ENCODE measurements at places on chromosomes 2 and 18. TPM values are rescaled to one million over a fixed set of nuclear protein-coding genes. Genes with fewer than 3 reads are reported as not detected.

DNA sequence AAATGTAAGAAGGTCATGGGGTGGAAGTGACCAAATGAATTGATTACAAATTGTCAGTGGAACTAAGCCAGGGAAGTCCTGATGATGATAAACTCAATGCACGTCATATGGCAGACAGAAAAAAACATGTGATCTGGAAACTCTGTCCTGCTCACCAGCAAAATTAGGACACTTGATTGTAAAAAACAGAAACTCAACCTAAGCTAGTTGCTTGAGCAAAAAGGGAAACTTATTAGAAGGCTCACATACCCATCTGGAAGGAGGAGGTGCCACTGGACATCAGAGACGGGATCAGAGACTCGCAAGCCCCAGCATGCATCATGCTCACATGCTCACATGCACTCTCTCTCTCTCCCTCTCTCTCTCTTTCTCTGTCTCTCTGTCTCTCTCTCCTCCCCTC lies 96.8 kb downstream of the SP3 start:
- DNase-seq = no peak

- no peak for DNase-seq
Observed at GRCh38 chr2:159803235-159803962, 5.4 kb upstream of the CD302 start.

GRCh38 chr18:49431165-49431962 lies 29.1 kb downstream of the DYM start:
- DNase-seq = no peak

DNA sequence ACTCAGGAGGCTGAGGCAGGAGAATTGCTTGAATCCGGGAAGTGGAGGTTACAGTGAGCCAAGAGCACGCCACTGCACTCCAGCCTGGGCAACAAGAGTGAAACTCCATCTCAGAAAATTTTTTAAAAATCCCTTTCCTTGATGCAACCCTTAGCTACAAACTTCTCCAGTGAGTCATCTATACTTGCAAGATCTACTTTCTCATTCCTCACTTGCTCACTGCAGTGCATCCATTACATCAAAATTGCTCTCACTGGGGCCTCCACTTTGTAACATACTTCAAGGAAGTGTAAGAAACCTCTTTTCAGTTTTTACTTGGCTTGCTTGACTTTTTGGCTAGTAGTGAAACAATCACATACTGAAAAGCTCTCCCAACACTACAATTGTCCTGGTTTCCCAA lies 65.3 kb downstream of the REEP1 start:
- DNase-seq = no peak

DNA sequence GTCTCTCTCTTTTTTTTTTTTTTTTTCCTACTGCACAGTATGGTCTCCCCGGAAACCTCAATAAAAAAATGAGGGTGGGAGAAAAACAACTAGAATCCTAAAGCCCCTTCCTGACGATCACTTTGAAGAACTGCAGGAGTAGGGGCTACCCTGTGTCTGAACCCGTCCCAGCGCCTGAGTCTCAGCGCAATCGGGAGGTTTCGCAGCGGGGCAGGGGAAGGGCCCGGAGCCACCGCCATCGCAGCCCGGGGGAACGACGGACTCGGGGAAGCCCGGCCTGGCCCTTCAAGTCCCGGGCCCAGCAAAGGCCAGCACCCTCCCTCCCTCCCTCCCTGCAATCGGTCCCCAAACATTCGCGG lies 411 bp downstream of the NARS1 start:
- no peak for DNase-seq

DNA sequence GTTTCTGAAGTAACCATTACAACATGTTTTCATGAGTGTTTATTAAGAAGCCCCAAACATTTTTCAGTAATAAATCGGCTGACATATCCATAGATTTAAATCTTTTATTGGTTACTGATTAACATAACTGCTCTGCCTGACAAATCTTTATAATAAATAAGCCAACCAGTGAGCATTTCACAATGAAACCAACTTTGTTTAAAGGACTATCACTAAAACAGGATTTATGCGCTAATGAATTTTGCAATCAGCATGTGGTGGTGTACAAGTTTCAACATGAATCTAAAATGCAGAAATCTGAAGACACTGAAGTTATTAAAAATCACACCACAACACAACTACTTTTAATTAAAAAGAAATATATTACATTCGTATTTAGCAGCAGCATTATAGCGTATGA lies 166.7 kb downstream of the MEIS1 start:
- no peak for DNase-seq

Gene BCL11A
- total RNA-seq = 383 TPM

Gene CMPK2
- 2.9 TPM for total RNA-seq

- DNase-seq = peak; percentile 91
Observed at GRCh38 chr2:10122500-10123280, at the start of gene RRM2. TSS of gene RRM2 (plus strand) at chr2:10122739. CDS start at chr2:10122799, 60 bp downstream.

Gene ELAC1
- total RNA-seq = 10.0 TPM

DNA sequence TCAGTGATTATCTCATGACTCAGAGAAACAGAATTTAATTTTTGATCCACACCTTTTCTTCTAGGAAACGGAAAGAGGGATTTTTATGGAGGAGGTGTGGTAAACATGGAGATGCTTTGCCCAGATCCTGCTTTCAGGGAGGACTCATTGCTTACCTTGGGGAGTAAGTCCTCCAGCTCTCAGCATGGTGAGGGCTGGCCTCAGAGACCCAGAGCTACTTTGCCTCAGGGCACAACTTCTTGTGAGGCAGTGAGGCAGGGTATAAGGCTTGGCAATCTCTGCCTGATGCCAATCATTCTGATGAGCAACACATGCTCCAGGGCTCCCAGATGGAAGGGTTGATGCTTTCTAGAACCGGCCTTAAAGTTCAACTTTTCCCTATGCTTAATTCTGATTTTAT lies 189.9 kb upstream of the DCC start:
- no peak for DNase-seq

DNA sequence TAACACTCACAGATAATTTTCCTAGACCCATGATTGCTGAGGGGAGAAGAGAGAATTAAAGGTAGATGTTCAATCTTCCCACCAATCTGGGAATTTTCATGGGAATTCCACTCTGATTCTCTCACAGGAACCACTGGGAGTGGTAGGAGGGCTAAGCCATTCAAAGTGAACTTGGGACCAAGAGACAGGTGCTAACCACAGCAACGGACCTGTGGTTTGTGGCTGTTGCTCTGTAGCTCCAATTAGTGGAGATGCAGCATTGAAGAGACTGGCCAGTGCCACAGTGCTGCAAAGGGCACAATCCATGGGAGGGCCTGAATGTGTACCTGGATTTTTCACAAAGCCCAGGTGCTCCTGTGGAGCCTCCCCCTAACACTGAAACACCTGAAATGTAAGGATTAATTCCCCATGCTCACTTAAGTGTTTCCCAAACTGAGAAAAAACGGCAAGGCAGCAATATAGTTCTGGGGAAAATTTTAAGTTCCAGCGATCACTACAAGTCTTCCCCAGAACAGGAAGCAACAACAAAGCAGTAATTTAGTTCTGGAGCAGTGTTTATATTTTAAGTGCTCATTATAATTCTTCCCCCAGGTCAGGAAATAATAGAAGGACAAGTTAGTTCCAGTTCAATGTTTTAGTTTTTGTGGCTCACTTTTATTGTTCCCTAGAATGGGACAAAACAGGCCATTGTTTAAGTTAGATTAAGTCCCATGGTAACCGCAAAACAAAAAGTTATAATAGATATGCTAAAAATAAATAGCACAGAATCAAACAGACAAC lies 1045.8 kb downstream of the CNTNAP5 start:
- DNase-seq = no peak

Measured in B cell (primary cell).